ENCODE measurements at places on chromosomes 1 and 21. TPM values are rescaled to one million over a fixed set of nuclear protein-coding genes. Genes with fewer than 3 reads are reported as not detected.

Gene PLEKHA6
- total RNA-seq: 1.5 TPM

Gene CYP4B1
- not detected for total RNA-seq

Gene RNF223
- total RNA-seq: not detected

Gene BMP8B
- under 0.01 TPM for total RNA-seq

Gene LCE3D
- not detected for total RNA-seq

Measured in aortic smooth muscle cell (primary cell).